ENCODE measurements at places on chromosomes 12 and 14.

DNA sequence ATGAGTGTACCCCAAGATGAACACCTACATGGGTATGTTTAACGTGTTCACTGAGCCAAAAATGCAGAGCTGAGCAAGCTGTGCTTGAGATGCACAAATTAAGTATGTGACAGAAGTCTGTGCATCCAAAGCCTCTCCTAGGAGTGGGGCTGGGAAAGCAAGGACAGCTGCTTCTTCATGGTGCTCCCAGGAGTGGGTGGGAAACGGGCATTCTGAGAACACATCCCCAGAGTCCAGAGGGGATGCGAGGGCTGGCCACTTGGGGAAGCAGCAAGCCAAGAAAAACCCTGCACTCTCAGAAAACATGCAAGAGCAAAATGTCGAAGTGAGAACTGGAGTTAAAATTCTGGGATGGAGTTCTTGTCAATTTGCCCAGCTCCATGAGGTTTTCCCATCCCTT lies 414.3 kb downstream of the BCAT1 start:
- DNase-seq = no peak

DNA sequence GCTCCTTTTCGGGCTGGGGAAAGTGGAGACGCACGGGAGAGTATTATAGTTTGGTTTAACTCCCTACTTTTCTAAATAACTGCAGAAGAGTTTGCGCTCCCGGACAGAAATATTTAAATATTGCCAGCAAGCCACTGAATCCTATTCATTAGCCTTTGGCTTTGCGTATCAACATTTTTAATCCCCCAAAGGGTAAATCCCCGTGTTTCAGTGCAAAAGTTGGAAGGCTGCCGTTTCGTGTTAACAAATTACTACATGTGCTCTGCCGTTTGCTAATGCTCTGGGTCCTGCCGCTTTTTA lies 372 bp upstream of the DPF3 start:
- no peak for DNase-seq

- no peak for DNase-seq
These were observed 335.1 kb downstream of the DUSP6 start for GRCh38 chr12:89016970-89017778.

GRCh38 chr12:50620109-50620977 lies 115.6 kb downstream of the DIP2B start:
- peak; percentile 20 for DNase-seq

DNA sequence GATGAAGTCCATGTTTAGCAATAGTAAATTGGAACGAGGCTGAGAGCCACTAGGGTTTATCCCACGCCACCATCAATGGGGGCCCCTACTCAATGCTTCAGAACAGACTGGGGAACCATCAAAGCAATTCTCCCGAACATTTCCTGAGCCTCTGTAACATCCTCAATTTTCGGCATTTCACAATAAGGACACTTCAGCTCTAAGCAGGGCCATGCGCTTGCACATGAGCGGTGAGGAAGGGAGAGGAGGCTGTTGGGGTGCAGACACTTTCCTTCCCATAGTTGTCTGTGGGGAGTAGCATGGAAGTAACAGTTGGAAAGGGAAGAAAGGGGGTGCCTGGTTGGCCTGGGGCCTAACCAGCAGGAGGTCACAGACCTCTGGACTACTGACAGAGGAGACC lies 129.9 kb upstream of the PRMT8 start:
- no peak for DNase-seq

DNA sequence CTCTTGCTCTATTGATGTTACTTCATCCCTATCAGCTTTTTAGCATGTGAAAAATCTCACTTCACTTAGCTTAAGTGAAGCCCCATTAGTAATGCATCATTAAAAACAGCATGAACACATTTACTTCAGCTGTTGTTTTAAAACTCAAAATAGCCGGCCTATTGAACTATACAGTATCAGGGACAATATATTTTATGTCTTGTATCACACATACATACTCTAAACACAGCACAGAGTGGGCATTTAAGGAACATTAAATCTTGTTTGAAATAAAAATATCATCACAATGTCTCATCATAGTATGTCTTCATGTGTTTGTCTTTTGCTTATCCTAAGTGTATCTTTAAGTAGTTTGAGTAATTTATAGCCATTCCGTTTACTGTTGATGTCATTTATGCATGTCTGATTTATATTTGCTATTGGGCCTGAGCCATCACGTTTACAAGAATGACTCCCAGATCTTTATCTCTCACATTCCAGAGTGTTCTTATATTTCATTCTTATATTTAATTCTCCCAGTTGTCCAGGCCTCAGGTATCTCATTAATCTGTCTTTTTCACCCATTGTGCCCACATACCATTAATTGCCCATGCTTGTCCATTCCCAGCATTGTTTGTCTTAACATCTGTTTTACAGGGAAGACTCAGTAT lies 57.5 kb downstream of the ARHGAP5 start:
- no peak for DNase-seq

DNA sequence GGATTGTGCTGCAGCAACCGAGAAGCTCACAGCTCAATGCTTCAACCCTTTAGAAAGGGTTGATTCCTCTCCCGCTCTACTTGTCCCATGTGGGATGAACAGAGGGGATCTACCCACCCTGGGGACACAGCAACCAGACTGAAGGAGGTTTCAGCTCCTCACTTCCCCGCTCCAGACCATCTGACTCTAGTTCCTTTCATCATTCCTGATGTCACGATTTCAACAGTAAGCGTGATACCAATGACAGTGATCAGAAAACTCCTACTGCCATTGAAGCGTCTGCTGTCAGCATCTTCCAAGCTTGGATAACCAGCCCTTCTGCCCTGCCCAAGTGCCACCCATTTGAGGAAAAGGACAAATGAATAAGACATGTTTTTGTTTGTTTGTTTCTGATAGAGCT lies 14.3 kb downstream of the SERPINA1 start:
- DNase-seq = no peak

DNA sequence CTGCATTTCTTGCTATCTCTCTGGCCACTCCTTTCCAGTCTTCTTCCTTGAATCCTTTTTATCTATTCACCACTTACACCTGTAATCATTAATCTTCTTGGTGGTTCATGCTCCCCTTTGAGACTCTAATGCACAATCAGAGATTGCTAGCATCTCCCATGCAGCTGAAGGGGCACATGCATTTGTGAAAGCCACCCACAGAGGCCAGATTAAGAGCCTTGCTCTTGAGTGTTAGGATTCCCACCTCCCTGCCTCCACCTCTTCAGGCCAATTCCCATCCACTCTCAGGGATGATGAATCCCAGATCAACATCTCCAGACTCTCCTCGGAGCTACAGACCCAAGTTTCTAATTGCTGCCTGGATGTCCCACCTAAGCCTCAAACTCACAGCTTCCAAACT lies 19.4 kb upstream of the KRT18 start:
- no peak for DNase-seq

DNA sequence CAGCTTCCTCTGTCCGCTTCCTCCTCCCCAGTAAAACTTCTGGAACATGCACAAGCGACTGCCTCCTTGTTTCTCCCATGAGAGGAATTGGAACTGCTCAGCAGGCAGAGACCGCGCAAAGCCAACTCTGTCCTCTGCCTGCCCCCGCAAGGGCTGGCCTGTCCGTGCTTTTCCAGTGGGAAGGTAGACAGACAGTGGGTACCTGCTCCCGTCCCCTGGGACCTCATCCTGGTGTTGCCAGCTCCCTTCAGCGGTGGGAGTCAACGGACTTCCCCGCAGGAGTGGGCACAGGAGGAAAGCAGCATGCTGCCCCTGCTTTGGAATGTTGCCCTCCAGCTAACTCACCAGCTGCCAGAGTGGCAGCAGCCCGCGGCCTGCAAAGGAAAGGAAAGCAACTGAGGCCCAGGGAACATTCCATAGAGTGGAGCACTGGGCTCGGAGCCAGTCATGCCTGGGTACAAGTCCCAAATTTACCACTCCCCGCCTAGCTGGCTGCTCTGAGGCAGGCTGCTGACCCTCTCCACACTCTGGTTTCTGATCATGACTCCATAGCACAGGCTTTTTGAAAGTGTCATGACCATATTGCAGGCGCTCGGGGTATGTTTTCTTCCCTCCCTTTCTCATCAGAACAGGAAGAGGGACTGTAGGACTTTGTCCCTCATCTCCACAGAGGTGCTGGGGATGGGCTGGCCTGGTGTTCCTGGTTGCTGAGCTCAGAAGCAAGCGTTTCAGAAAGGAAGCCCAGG lies 89.2 kb upstream of the CLMN start:
- DNase-seq = no peak

- DNase-seq = no peak
These were observed 308.2 kb upstream of the AMIGO2 start for GRCh38 chr12:47387994-47388393.

DNA sequence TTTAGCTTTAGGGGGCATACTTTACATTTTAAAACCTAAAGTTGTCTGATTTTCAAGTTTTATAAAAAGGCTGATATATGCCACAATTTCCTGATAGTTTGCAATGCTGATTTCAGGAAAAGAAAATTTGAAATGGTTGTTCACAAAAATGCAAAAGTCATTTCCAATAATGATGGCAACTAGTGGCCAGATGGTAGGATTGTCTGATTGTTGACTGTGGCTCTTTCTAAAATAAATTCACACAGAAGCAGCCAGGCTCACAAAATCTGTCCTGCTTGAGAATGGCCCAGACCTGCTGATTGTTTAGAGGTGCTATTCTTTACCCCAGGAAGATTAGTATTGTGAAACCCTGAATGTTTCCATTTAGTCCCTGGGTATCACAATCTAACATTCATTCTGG lies 220.3 kb downstream of the NELL2 start:
- DNase-seq = no peak

- no peak for DNase-seq
These were observed 2.8 kb upstream of the KCNH3 start for GRCh38 chr12:49535921-49536525.

DNA sequence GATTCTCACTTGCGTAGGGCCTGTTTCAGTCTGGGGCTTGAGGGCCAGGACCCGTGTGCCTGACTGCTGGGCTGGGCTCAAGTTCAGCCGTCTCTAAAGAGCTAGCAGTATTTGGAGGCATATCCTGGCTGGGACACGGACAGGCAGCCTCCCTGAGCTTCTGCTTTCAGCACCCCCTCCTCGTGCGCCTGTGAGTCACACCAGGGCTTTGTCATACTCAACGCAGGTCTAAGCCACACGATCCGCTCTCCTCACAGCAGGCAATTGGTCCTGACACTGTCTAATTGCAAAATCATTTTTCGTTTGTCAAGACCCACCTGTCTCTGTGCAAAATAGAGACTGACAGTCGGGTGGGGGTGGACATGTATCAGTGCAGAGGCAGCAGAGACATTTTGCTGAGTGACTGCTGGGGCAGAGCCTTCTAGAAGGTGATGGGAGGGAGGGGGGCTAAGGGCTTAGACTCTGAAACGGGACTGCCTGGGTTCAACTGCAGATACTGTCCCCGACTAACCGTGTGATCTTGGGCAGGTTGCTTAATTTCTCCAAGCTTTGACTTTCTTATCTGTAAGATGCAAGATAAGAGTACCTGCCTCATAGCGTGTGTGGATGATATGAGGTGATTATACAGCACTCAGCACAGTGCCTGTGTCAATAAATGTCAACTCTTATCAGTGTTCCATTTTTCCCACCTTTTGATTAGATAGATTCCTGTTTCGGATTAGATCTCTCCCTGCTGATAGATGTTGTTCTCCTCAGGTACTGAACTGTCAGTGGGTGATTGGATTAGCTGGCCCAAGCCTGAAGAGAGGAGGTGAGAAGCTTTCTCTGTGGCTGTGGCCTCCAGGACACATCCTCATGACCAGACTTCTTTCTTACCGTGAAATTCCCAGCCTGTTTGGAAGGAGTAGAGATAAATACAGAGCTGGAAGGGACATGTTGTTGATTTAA lies 53.1 kb downstream of the KCNA1 start:
- no peak for DNase-seq

GRCh38 chr12:51836827-51837173 lies 11.7 kb downstream of the FIGNL2 start:
- DNase-seq = no peak

DNA sequence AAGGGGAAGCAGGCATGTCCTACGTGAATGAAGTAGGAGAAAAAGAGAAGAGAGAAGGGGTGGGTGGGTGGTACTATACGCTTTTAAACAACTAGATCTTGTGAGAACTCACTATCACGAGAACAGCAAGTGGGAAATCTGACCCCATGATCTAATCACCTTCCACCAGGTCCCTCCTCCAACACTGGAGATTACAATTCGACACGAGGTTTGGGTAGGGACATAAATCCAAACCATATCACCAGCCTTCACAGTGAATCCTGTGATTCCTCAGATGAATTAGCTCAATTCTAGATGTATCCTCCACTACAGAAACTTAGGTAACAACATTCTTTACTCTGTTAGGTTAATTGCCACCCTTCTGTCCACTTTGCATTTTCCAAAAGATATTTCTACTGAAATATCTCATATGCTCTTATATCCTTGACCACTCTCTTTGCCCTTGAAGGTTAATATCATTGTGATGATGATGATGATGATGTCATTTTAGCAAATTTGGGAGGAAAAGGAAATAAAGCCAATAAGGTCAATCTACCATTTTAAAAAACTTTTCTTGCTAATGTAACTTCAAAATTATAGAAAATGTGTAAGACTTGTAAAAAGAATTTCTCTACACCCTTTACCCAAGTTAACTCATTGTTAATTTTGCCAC lies 23.2 kb upstream of the CCNT1 start:
- no peak for DNase-seq

DNA sequence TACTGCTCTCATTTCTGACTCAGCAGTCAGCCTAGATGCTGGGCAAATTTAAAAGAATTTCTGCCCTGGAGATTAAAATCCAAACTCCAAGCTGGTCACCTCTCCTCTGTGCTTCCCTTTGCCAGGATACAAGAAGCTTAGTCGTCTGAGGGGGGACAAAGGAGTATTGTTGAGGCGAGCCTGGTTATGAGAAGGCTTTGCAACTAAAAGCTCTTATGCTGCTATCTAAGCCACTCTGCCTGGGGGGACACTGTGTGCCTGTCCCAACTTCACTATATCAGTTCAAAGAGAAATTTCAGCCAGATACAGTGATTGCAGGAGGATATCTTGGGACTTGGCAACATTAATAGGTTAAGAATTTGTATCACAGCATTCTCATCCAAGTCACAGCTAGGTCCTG lies 10.8 kb upstream of the PLEKHH1 start:
- no peak for DNase-seq

GRCh38 chr14:96263347-96264199 lies 7.6 kb downstream of the BDKRB1 start:
- no peak for DNase-seq
